ENCODE measurements at places on chromosomes 7 and 10.

DNA sequence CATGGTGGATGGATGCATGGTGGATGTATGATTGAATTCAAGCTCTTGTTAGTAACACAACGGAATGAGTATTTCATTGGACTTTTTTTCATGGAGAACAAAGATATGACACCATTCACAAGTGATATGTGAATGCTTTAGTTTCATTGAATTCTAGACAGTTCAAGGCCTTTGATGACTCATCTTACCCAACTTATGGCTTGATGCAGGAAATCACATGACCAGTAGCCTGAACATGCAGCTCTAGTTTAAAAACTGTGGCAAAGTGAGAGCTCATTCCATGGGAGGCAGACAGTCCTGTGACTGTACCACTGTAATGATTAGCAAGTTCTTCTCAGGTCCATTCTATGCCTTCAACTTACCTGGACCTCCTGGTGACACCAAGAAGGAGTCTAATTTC is 1239.3 kb downstream of the TYW1 start:
- no peak for DNase-seq

DNA sequence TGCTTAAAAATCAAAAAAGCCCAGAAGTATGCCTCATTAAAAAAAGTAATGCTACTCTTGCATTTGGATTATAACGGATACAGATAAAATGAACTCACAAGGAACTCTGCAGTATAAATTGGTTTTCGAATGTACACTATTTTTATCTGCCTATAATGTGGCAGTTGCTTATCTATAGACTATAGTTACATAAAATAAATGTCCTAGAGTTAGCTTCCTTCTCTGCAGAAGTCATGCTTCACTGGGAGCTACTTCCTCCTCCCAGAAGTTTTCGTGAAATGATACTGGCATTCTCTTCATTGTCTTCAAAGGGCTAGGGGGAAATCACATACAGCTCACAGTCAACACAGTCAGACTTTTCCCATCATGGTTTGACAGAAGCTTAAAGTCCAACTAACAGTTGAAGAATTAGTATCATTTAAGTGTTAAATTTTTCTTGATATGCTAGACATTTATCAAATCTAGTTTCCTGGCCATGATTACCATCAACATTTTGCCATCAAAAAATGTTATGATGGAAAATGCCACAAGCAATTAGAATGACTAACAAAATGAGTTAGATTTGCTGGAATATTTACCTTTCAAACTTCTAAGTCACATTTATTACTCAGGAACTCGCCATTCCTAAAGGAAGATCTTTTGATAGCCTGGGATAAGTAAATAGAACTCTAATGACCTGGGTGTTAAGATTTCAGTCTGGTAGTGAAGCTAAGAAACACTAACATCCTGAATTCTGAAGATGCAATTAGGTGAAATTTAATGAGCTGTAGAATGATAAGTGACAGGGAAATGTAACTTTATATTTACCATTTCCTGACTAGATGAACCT is 87.3 kb upstream of the TRIL start:
- DNase-seq: no peak

DNA sequence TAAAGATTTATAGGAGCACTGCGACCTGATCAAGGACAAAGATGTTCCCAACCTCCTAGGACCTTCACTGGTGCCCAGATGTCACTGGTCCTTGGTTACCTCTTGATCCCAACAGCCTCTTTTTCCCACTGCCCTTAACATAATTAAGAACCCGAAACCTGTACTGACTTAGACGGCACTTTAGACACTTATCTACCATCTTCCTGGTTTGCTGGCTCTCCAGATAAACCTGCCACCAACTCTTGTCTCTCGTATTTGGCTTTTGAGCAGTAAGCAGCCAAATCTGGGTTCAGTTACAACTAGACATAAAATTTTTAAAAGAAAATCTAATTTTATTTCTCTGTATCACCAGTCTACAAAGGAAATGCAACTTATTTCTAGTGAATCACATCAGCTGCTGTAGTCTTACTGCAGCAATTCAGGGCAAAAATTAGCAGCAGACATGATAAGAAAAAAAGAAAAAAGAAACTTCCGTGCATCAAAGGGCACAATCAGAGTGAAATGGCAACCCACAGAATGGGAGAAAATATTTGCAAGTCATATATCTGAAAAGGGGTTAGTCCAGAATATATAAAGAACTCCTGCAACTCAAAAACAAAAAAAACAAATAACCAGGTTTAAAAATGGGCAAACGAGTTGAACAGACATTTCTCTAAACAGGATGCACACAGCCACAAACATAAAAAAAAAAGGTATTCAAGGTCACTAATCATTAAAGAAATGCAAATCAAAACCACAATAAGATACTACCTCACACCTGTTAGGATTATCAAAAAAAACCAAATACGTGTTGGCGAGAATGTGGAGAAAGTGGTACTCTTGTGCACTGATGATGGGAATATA is 9.4 kb downstream of the ASB13 start:
- no peak for DNase-seq

DNA sequence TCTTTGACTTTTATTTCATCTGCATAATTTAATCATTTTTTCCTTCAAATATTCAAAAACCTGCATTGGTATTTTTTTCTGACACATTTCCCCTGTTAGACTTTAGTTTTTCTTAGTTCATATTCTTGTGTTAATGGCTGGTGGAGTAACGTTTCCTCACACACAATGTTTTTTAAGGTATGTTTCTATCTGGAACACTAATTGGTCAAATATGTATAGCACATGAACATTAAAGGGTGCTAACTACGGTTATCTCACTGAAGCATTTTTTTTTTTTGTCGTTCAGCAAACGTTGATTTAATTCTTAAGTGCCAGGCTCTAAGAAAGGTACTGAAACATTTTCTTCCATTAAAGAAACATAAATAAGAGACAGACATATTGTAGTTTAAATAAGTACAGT is 87.7 kb downstream of the PTPRZ1 start:
- DNase-seq: no peak

- DNase-seq: no peak
Measured at GRCh38 chr10:106565546-106565945, 599.0 kb downstream of the SORCS1 start.

- peak; percentile 88 for DNase-seq
Measured at GRCh38 chr10:50511492-50512213, 112.1 kb downstream of the SGMS1 start.

- no peak for DNase-seq
Measured at GRCh38 chr10:106436123-106436715, 728.3 kb downstream of the SORCS1 start.

- no peak for DNase-seq
Measured at GRCh38 chr7:155576900-155577508, 30.6 kb upstream of the CNPY1 start.

- DNase-seq: no peak
Measured at GRCh38 chr7:158663428-158663741, 41.2 kb downstream of the NCAPG2 start.

- no peak for DNase-seq
Measured at GRCh38 chr10:26983156-26983555, 117.1 kb downstream of the ANKRD26 start.

- DNase-seq: no peak
Measured at GRCh38 chr7:80843018-80843677, 75.7 kb downstream of the SEMA3C start.

DNA sequence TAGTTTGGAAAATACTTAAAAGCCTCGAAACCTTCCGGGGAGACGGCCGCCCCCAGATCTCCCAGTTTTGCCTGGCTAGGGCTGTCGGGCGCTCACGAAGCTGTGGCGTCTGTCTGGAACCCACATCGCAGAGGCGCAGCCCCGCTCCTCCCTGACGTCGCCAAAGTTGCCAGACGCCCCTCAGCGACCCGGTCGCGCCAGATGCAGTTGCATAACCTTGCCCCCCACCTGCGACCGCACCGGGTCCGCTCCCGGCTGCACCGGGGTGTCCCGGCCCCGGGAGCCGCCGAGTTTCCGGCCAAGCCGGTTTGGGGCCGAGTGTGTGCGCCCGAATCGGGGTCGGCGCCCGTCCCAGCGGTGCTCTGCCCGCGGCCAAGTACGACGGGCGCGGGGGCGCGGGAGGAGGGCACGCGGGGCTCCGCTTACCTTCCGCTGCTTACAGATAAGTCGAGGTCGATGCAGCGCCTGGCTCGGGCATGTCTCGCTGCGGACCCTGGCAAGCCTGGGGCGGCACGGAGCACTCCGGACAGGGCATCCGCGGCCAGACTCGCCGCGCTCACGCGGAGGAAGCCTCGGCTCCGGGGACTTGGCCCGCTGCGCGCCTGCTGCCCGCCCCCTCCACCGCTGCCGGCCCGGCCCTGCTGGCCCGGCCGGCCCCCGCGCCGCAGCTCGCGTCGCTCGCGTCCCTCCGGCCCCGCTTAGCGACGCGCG is 665 bp downstream of the INSYN2A start:
- no peak for DNase-seq

GRCh38 chr7:21603972-21604749 is 61.3 kb downstream of the DNAH11 start:
- no peak for DNase-seq

GRCh38 chr7:67301667-67302066 is 305.0 kb downstream of the TYW1 start:
- no peak for DNase-seq
